ENCODE measurements at places on chromosomes 5 and 9.
A peak's percentile ranks its signal among the peaks of the same experiment; 100 is the strongest.

- peak; percentile 86 for DNase-seq
Measured at GRCh38 chr5:146076028-146076427, 29.3 kb downstream of the PLAC8L1 start.

DNA sequence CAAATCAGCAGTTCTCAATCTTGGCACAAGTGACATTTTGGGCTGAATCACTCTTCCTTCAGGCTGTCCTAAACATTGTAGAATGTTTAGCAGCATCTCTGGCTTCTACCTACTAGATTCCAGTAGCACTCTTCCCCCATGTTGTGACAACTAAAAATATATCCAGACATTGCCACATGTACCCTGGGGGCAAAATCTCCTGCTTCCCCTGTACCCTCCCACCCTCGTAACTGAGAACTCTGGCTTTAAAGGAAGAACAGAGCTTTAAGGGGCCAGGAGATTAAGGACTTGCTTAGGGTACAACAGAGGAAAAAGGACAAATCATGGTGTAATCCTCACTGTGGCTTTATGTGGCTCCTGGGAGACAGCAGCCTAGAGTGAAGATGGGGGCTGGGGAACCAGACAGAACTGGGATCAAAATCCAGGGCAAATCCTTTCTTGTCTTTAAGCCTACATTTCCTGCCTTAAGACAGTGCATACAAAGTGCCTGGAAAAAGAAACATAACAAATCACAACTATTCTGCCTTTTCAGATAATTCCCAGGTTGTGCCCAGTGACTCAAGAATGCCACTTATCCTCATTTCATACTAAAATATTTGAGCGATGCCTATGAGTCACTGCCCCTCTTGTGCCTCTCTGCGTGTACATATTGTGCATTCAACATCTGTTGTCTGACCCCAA lies 109.3 kb downstream of the DAPK1 start:
- no peak for DNase-seq

- peak; percentile 69 for DNase-seq
Measured at GRCh38 chr5:141811287-141812155, 66.7 kb downstream of the PCDH1 start.

DNA sequence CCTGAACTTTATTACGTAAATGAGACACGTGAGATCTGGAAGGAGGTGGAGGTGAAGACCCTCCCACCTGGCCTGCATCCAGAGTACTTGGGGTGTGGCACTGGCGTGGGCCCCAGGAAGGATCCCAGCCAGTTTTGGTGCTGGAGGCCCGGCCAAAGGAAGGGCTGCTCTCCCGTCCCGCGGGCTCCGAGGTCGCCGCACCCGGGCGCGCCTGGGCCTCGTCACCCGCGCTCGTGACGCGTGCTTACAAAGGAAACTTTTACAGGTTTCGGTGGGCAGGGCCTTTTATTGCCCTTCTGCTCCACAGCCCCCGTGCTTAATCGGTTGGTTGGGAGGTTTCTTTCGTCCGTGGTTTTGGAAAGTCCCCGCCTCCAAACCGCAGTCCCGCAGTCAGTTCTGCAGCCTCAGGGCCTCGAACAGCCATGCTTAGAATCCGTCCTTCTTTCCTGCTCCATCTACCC lies 29.2 kb downstream of the CDKN2A start:
- DNase-seq, result peak; percentile 55

- no peak for DNase-seq
Measured at GRCh38 chr9:107176436-107177151, 106.5 kb upstream of the RAD23B start.

GRCh38 chr9:3746296-3747275 lies 220.8 kb upstream of the RFX3 start:
- DNase-seq, result no peak

- no peak for DNase-seq
Measured at GRCh38 chr9:74147906-74148305, 349.2 kb upstream of the RORB start.

- DNase-seq, result no peak
Measured at GRCh38 chr5:166992874-166993722, 1298.3 kb upstream of the WWC1 start.

- no peak for DNase-seq
Measured at GRCh38 chr5:31415960-31416359, 115.9 kb downstream of the DROSHA start.

DNA sequence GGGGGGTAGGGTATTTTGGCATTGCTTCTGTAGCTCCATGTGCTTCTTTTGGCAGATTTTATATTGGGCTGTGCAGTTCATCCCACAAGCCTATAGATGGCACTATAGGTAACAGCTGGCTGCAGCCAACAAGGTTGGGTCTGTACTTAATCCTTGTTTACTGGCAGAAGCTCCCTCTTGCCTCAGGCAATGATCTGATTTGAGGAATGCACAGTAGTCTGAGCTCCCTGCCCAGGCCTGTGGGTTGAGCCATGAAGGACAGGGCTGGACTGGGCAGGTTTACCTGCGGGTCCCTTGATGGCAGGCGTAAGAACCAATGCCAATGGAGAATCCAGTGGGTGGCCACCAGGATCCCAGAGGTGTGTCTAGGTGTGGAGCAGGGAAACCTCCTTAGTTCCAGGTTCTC lies 11.7 kb upstream of the OR1J2 start:
- DNase-seq, result peak; percentile 66

- no peak for DNase-seq
Measured at GRCh38 chr9:134655586-134656333, 14.2 kb downstream of the COL5A1 start.

DNA sequence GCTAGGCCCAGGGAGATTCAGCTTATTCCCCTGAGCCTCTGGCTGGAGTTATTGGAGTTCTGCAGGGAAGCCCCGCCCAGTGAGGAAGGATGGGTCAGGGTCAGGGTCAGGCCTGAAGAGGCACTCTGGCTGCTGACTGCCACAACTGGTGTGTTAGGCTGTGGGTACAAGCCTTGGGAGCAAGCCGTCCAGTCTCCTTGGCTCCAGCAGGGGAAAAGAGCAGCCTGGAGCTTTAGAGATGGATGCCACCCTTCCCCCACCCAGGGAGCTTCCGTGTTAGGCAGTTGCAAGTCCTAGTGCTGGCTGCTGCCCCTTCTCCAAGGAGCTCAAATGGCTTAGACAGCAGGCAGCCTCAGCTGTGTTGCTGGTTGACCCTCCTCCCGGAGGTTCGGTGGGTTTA lies 34.4 kb upstream of the TAF11L2 start:
- no peak for DNase-seq

DNA sequence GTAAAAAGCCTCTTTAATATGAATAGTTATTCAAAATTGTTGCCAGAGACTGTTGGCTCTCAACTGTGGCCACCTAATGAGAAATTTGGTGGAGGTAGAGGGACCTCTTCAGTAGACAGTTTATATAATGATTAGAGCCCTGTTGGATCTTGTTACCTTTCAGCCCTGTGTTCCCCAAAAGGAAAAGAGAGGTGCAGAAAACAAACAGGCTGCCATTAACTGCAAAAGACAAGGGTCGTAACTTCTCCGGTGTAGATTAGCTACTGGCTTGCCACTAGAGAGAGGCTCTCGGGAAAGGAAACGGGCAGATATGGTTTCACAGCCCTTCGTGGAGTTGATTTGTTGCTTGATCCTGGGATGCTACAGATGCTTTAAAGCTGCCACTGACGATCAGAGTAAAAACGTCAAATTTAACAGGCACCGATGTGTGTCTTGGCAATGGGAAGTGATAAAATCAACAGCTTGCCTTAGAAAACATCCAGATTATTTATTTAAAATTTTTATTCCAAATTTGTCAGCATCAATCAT lies 7.8 kb downstream of the FST start:
- no peak for DNase-seq

DNA sequence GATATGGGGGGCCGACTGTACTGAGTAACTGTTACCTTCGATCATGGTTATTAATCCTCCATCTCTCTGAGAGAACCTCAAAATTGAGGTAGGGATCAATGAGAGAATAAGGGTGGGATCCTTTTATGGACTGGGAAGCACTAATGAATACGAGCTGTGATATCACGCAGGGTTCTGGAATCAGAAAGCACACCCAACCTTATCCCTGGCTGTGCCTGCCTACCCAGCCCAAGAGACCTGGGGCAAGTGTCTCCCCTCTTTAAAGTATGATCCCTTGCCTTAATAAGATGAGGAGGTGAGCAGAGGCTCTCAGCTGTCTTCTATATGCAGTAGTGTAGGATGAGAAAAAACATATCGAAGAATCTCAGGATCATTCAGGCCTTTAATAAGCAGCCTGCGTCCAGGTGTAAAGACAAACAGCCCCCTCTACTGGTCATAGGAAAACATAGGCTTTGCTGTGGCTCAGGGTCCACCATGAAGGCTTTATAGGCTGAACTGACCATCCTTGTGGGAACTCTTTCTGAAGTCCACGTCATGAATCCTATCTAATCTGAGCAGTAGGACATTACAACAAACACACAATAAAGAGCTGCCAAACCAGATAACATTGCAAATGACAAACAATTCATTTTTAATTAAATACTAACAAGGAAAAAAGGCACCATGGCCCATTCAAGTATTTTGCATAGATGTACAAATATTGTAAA lies 16.8 kb downstream of the NIPAL4 start:
- DNase-seq, result peak; percentile 88

- no peak for DNase-seq
Measured at GRCh38 chr9:85258236-85258635, 483.5 kb downstream of the AGTPBP1 start.

GRCh38 chr5:75640826-75641225 lies 29.6 kb downstream of the ANKDD1B start:
- DNase-seq, result no peak

DNA sequence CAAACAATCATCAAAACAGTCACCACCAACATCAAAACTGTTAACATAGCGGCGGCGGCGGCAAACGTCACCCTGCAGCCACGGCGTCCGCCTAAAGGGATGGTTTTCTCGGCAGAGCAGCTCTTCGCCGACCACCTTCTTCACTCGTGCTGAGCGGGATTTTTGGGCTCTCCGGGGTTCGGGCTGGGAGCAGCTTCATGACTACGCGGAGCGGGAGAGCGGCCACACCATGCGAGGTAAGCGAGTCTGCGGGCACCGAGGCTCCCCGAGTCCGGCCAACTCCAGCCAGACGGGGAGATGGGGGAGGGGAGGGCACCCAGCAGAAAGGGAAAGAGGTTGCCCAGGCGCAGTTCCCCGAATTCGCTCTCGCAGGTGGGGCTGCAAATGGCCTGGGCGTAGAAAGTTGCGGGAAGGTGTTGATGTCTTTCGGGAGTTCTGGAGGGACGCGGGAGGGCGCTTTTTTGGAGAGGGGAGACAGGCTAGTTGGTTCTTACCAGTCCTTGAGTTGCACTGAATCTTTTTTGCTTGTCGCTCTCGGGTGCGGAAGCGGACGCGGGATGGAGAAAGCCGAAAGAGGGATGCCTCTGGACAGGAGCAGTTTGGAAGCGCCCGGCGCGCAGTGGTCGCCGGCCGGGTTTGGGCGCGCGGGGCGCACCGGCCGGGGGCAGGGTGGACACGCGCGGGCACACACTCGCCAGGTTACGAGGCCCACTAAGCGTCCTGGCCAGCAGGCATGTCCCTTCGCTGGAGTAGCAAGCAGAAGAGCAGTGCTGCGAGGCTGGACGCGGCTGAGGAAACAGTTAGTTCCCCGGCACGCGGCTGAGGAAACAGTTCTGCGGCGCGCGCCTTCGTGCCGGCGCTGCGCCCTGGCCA lies 849 bp downstream of the RORB start:
- peak; percentile 26 for DNase-seq

DNA sequence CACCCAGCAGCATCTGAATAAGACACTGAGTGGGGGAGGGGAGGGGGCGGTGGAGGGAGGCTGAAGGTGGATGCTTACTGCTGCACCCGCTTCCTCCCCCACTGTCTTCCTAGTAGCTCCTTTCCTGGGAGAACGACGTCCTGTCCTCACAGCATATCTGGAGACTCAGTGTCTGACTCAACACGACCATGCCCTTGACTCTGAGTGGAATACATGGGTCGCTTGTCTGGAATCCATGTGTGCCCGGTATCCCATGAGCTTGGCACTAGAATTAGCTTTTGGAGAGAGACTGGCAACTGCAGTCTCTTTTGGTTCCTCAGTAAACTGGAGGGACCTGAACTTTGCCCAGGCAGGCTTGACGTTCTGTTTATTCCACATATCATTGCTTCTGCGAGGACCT lies 125.4 kb upstream of the FAM120A start:
- no peak for DNase-seq

- DNase-seq, result no peak
Measured at GRCh38 chr5:173394701-173395100, 66.5 kb upstream of the STC2 start.

DNA sequence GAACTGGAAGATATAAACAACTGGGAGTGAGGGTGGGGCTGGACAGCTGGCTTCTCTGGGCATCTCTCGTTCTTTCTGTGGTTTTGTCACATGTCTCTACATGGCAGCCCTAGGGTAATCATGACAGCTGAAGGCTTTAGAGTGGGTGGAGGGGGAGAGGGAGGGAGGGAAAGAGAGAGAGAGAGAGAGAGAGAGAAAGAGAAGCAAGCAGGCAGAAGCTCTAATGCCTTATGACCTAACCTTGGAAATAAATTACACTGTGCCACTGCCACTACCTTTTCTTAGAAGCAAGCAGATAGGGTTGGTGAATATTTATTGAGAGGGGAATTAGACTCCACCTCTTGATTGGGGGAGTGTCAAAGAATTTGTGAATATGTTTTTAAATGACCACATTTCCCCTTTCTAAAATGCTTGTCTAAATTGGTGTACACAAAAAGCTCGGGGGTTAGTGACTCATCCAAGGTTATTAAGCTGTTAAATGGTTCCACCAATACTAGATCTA lies 2.6 kb upstream of the DAPK1 start:
- peak; percentile 95 for DNase-seq

DNA sequence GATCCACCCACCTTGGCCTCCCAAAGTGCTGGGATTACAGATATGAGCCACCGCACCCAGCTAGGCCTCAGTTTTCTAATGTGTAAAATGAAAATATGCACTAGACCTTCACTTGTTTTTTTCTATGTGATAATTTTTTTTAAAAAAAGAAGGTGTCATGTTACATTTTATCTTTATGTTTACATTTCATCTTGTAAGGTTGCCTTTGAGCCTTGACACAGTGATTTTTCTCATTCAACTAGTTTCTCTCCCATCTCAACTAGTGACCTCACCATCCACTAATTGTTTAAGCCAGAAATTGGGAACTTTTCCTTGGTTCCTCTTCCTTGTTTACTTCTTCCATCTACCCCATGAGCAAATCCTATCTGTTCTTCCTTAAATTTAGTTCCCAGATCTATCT lies 21.5 kb downstream of the TMC1 start:
- no peak for DNase-seq

DNA sequence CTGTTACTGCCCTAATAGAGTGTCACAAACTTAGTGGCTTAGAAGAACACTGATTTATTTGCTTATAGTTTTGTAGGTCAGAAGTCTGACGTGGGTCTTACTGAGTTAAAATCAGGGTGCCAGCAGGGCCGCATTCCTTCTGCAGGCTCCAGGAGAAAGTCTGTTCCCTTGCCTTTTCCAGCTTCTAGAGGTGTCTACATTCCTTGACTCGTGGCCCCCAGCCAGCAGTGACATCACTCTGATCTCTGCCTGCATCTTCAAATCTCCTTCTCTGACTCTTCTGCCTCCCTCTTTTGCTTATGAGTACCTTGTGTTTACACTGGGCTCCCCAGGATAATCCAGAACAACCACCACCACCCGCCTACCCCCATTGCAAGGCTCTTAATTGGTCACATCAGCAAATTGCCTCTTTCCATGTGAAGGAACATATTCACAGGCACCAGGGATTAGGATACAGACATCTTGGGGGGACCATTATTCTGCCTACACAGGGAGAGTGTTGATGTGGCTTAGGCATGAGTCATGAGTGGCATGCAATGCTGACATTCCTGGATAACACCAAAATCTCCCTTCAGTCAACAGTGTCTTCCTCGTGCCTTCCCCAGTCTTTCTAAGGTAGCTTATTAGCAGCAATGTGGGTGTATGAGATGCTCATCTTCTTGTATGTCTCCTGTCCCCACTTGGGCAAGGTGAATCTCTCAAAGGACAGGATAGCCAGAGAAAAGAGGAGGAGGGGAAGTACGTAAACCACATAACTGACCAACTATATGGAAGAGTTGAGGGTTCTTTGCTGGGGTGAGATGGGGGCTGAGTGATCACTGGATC lies 24.4 kb downstream of the CYFIP2 start:
- no peak for DNase-seq
